ENCODE measurements at places on chromosomes 2 and 18. TPM values are rescaled to one million over a fixed set of nuclear protein-coding genes. Genes with fewer than 3 reads are reported as not detected.
A peak's percentile ranks its signal among the peaks of the same experiment; 100 is the strongest.

DNA sequence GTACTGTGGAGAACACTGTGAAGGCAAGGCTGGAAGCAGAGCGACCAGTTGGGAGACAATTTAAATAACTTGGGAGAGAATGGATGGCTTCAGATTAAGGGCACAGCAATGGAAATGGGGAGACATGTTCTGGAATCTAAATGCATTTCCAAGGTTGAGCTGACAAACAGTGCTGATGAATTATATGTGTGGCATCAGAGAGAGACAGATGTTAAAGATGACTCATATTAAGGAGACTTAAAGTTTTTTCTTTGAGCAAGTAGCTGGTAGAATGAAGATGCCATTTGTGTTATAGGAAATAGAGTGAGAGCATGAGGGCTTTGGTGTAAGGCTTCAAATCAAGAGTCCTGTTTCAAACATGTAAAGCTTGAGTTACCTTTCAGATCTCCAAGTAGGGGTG is 441.8 kb downstream of the SETBP1 start:
- no peak for ATAC-seq

- ATAC-seq: no peak
Measured at GRCh38 chr18:64100116-64100922, 48.6 kb downstream of the LINC00305 start.

DNA sequence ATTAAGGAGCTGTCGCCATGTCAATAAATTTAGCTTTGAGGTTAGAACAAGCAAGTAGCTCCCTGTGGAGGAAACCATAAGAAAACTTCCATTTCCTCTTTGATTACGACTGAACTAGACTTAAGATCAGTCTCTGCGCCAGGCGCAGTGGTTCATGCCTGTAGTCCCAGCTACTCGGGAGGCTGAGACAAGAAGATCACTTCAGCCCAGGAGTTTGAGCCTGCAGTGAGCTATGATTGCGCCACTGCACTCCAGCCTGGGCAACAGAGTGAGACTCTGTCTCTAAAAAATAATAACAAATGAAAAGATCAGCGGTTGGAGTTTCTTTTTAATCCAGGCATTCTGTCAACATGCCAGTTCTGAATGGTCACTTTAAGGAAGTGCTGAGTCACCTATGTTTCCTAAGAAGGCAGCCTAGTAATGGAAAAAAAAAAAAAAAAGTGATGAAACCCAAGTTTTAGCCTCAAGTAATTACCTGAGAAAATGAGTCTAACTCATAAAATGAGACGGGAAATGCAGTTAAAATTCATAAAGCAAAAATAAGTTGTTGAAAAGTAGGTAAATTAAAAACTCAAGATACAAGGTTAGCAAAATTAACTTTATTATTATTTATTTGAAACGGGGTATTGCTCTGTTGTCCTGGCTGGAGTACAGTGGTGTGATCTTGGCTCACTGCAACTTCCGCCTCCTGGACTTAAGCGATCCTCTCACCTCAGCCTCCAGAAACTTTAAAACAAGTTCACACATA is 10.2 kb downstream of the C18orf32 start:
- ATAC-seq: no peak

- ATAC-seq: peak; percentile 74
Measured at GRCh38 chr2:113276761-113277425, 1.8 kb downstream of the PAX8 start.

- ATAC-seq: peak; percentile 42
Measured at GRCh38 chr2:209613649-209614305, 157.9 kb upstream of the UNC80 start.

- no peak for ATAC-seq
Measured at GRCh38 chr18:67662996-67663395, 146.5 kb upstream of the DSEL start.

- no peak for ATAC-seq
Measured at GRCh38 chr2:112684415-112684775, 36.4 kb upstream of the NT5DC4 start.

DNA sequence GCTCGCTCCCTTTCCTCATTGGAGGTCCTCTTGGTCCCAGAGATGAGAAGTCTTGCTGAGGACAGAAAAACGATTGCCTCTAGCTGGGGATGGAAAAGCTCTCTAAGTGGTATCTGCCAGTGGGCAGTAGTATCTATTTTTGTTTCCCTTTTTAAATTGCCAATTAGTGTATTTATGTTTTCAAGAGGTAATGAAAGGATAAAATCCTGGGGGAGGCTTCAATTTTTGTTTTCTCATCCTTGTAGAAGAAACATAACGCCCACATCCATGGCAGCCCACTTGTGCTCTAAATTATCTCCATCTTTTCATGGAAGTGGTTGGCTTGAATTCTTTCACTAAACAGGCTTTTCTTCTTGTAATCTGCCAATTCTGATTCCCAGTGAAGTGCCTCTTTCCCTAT is 14.3 kb downstream of the ANKRD29 start:
- ATAC-seq: no peak

- no peak for ATAC-seq
Measured at GRCh38 chr2:47288864-47289263, 114.1 kb upstream of the MSH2 start.

- no peak for ATAC-seq
Measured at GRCh38 chr2:218583983-218584850, 15.6 kb downstream of the CNOT9 start.

DNA sequence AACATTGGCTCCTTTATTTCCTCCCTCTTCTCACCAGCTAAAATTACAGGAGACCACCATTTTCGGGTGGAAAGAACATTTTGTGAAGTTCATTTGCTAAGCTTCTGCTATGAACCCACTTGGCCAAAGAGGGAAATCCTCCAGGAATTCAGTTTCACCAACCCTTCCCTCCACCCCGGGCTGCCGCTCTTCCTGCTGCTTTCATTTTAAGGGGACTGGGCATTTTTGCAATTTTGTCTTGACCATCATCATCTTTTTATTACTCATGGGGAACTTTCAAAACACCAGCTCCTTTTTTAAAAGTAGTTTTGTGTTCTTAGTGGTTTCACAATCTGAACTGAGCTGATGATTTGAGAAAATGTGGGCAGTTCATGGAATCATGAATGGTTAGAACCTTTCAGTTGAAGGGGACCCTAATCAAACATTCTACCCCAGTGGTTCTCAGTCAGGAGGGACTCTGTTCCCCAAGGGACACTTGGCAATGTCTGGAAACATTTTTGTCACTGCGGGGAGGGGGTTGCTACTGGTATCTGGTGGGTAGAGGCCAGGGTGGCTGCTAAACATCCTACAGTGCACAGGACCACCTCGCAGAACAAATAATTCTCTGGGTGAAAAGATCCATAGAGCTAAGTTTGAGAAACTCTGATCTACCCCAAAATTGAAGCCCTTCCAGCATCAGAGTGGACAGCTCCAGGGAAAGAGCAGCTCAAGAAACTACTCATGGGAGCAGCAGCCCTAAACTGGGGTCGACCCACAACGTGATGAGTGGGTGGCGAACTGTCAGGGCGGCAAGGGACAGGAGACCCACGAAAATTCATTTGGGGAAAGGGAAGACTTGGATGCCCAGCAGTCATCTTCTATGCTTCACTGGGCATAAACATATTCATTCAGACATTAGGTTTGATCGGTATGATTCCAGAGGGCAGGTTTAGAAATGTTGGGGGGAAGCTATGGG is 92.9 kb downstream of the ACKR3 start:
- ATAC-seq: no peak

- ATAC-seq: no peak
Measured at GRCh38 chr2:36667931-36668330, 28.6 kb upstream of the VIT start.

DNA sequence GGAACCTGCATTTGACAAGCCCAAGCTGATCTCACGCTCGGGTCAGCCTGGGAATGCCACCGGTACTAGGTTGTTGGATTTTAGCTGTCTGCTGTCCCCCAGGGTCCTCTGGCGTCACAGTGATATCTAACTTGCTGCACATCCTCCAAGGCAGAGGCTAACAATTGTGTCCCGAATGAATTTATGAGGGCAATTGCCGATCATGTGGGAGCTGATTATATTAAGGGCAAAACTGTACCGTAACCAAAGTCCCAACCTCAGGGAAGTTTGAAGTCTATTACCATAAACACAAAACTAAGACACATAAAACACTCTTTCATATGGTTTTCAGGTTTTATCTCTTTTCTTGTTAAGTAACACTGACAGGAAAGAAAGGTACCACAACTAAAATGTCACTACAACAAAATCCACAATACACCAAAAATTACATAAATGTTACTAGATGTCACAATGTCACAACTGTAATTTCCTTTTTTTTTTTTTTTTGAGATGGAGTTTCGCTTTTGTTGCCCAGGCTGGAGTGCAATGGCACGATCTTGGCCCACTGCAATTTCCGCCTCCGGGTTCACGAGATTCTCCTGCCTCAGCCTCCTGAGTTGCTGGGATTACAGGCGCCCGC is 6.7 kb downstream of the UXS1 start:
- ATAC-seq: no peak

BCL11A gene
- total RNA-seq: 4.7 TPM

PPP1CB gene
- total RNA-seq: 115 TPM

RTKN gene
- 2.7 TPM for total RNA-seq

TNFAIP6 gene
- total RNA-seq: 9.1 TPM

IL36B gene
- total RNA-seq: 0.31 TPM

ZNF804A gene
- total RNA-seq: 0.22 TPM

RFX8 gene
- 0.25 TPM for total RNA-seq

XRCC5 gene
- 243 TPM for total RNA-seq

LHCGR gene
- total RNA-seq: 0.36 TPM

STPG4 gene
- total RNA-seq: not detected

AGFG1 gene
- 60.6 TPM for total RNA-seq

KCNK3 gene
- 14.5 TPM for total RNA-seq

AQP12B gene
- total RNA-seq: 0.07 TPM

FEV gene
- total RNA-seq: 0.41 TPM

SCYGR4 gene
- not detected for total RNA-seq

EPAS1 gene
- 0.87 TPM for total RNA-seq

RALBP1 gene
- total RNA-seq: 38.8 TPM

IMPA2 gene
- total RNA-seq: 4.1 TPM

CHPF gene
- 52.3 TPM for total RNA-seq

SERPINB3 gene
- not detected for total RNA-seq

DCDC2C gene
- total RNA-seq: not detected

C2orf15 gene
- 0.75 TPM for total RNA-seq
